ENCODE measurements at places on chromosomes 2 and 18. TPM values are rescaled to one million over a fixed set of nuclear protein-coding genes. Genes with fewer than 3 reads are reported as not detected.

NT5DC4 gene
- total RNA-seq, result 0.33 TPM

MARCHF4 gene
- total RNA-seq, result 8.0 TPM

DBI gene
- total RNA-seq, result 52.4 TPM

PELI1 gene
- total RNA-seq, result 11.1 TPM

HS6ST1 gene
- 29.5 TPM for total RNA-seq

MERTK gene
- total RNA-seq, result 0.69 TPM
